ENCODE measurements at places on chromosomes 6 and 20.
A peak's percentile ranks its signal among the peaks of the same experiment; 100 is the strongest.

DNA sequence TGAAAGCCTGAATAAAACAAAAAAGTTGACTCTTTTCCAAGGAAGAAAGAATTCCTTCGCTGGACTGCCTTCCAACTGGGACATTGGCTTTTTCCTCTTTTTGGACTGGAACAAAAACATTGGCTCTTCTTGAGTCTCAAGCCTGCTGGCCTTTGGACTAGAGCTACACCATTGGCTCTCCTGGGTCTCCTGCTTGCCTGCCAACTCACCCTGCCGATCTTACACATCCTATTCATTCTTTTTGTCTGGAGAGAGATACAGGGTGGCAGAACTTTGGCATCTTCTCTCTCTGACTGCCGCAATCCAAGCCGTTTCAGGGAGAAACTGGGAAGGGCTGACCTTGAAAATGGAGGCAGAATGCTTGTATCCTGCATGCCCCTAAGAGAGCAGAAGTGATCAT lies 20.2 kb downstream of the DDO start:
- DNase-seq, result no peak

GRCh38 chr6:55040102-55040848 lies 134.0 kb upstream of the HCRTR2 start:
- DNase-seq, result no peak

- DNase-seq, result no peak
These were observed 65.2 kb downstream of the PRL start for GRCh38 chr6:22231616-22232015.

DNA sequence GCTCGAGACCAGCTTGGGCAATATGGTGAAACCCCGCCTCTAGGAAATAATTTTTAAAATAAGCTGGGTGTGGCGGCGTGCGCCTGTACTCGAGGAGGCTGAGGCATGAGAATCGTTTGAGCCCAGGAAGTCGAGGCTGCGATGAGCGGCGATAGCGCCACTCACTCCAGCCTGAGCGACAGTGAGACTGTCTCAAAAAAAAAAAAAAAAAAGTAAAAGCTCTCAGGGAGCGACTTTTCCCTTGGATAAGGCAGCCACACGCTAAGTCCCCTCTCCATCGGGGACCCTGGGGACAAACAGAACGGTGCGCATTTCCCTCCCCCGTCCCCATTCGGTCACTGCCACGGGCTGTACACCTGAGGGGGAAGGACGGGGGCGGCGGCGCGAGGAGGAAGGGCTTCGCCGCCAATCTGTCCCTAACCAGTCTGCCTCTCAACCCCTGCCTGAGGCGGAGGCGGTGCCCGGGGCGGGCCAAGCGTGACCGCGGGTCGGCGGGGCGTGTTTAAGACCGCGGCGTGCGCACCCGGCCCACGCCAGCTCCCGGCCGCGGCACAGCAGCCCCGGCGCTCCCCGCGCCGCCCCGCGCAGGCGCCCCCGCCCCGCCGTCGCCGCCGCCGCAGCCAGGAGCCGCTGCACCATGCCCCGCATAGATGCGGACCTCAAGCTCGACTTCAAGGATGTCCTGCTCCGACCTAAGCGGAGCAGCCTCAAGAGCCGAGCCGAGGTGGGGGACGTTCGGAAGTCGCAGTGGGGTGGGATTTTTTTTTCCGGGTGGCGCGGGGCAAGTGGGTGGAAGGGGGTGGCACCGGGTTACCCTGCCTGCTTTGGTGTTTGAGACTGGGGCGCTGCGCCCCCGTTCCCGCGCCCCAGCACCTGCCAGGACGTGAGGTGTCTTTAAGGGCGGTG lies at the start of gene GMPR:
Gene GMPR, plus strand, starts transcription at position 531 of the 906 bp plus-strand sequence. Its CDS starts 107 bp downstream, at position 638.
- DNase-seq, result peak; percentile 90

- no peak for DNase-seq
These were observed 520 bp downstream of the SLC24A3 start for GRCh38 chr20:19212821-19213502.

DNA sequence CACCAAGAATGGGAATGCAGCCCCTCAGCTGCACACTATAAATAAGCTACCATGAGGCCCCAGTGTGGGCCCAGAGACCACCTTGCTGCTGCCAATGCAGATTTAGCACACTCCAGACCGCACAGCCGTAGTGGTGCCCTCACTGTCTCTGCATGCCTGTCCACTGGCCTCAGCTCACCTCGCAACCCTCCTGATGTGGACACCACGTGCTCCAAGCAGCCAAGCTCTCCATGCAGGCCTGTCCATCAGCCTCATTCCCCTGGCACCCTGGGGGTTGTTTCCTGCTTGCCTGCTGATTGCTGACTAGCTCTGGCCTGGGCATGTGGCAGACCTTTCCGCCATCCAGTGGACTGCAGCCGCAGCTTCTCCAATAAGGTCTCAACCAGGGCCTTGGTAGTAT lies 36.2 kb downstream of the ZBTB9 start:
- DNase-seq, result no peak

- no peak for DNase-seq
These were observed 12.3 kb downstream of the TGM2 start for GRCh38 chr20:38152621-38153221.

GRCh38 chr6:35439308-35439707 lies 12.8 kb upstream of the FANCE start:
- no peak for DNase-seq

- no peak for DNase-seq
These were observed 487.6 kb downstream of the PREX1 start for GRCh38 chr20:48339986-48340882.

DNA sequence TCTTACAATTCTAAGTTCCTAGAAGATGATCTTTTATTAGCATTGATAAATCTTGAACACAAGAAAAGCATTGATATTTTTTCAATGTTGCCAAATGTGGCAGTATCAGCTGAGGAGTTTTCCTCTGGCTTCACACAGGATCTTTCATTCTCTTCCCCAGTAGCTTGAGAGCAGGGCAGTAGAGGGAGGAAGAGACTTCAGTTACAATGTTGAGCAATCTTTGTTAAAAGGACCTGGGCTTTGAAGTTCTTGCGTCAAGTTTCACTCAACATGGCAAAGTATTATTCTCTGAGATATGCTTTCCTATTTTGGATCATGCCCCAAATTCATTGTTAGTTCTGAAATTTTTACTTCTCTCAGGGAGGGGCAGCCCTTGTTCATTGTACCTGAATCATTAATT lies 238.0 kb downstream of the COL12A1 start:
- no peak for DNase-seq

DNA sequence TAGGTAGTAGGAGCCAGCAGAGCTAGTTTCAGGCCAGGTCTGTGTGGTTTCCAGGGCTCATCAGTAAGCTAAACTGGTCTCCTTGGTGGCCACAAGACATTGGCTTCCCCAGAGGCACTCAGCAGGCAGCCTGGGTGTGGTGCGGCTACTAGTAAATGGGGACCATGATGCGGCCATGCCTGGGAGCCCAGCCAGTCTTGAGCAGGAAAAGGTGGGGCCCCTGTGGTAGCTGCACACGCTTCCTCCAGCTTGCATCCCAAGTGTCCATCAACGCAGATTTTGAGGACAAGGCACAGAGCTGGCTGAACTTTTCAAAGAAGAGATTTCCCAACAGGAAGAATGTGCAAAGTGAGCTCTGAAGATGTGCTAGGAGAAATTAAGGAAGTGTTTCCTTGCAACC lies 107.4 kb upstream of the NAA20 start:
- DNase-seq, result no peak

DNA sequence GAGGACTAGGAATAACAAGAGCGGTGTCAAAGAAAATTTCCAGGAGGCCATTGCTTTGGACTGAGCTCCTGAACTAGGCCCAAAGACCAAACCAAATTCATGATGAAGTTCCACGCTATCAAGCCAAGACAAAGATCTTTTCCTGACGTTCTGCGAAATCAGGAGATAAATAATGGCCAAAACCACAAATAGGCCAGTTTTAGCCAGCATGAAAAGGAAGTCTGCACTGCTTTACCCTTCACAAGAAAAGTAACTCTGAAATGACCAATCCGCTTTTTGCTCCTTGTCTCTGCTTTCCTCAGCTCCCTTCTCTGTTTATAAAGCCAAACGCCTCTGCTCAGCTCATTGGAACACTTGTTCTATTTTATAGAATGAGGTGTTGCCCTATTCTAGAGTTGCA lies 6.7 kb downstream of the NCOA5 start:
- no peak for DNase-seq
